IgD-negative memory B cell (primary cell): ENCODE measurements at places on chromosomes 4 and X. TPM values are rescaled to one million over a fixed set of nuclear protein-coding genes. Genes with fewer than 3 reads are reported as not detected.

Gene NKX3-2
- not detected for polyA plus RNA-seq

Gene BMP3
- polyA plus RNA-seq, result 0.05 TPM

Gene USP27X
- polyA plus RNA-seq, result 0.23 TPM

Gene NPNT
- not detected for polyA plus RNA-seq

Gene SPATA4
- polyA plus RNA-seq, result not detected

Gene VSIG1
- polyA plus RNA-seq, result 7.7 TPM

Gene SLC38A5
- 9.3 TPM for polyA plus RNA-seq
